ENCODE measurements at places on chromosomes 1 and 21.

DNA sequence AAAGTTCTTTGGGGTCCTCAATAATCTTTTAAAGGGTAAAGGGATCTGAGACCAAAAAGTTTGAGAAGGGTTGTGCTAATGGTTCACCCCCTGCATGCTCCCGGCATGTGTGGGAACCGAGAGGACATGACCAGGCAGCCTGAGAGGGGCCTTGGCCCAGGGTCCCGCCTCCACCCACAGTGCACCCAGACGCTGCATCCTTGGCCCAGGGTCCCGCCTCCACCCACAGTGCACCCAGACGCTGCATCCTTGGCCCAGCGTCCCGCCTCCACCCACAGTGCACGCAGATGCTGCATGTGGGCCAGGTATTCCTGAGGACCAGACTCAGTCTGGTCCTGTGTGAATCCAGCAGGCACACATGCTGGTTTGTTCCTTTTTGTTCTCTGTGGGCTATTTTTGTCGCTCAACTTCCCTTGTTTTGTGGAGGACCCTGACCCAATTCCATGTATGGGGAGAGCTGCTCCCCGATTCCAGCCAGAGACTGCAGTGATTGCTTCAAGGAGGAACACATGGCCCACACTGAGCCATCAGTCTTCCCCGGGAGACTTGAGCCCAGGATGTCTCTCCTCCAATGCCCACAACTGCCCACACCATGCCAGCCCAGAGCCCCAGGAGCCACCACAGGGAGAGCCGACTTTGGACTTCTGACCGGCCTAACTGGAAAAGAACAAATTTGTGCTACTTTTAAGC lies 3.5 kb downstream of the NPHP4 start:
- no peak for DNase-seq

DNA sequence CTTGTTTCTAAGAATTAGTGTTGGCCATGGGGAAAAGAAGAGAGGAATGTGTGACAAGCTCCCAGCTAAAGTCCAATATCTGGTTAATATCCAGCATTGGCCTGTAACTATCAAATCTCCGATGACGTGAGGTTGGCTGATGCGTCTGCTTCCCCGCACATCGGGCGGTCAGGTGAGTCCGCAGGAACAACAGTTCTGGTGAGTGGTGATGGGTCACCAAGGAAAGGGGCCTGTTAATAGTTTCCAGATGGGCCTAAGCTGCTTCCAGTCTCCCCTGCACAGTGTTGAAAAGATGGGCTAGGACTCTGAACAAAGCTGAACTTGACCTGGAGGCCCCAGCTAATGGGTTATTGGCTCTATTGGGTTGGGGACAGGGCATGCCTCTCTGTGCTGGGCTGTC lies 193.1 kb upstream of the EDN2 start:
- no peak for DNase-seq

- no peak for DNase-seq
These were observed 92.6 kb downstream of the TPR start for GRCh38 chr1:186282466-186282865.

DNA sequence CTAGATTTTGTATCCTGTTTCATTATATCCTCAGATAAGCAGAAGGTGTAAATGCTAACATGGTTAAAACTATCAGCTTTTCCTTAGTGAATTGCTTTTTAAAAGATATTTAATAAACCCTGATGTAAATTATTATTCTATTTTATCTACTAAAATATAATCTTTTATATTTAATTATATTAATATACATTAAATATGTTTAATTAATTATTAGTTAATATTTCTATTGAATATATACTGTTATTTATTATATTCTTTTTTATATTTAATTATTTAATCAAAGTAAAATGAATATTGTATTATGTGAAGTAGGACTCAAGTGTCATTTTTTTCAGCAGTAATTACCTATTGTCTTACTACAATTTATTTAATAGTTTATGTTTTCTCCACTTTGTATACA lies 179.7 kb upstream of the ADGRL4 start:
- no peak for DNase-seq

DNA sequence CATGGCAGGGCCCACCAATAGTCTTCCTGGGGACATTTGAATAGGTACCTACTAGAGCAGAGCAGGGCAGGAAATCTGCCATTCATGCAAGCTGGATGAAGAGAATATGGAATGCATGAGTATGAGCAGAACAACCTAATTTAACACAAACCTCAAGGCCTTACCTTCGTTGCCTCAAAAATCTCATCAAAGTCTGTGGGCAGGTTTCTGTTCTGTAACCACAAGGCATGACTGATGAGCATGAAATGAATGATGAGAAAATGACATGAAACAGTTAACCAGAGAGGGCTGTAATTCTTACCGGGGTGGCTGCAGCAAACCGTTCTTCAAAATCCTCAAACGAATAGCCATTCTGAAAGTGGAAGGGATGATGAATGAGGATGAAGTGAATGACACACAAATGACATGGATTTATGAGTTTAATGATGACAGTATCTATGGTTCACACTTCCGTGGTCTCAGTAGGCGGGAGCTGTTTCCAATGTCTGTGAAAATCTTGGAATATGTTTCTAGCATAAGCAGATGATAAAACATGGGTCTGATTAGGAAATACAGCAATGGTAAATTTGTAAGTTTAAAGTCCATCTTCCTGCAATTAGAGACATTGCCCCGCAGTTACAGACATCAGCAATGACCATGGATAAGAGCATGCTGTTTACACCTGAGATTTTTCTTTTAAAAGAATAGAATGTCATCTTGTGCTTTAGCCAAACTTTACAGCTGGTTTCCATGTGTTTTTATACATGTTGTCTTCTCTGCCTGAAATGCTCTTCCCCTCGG lies 67.6 kb upstream of the C8B start:
- DNase-seq: no peak

DNA sequence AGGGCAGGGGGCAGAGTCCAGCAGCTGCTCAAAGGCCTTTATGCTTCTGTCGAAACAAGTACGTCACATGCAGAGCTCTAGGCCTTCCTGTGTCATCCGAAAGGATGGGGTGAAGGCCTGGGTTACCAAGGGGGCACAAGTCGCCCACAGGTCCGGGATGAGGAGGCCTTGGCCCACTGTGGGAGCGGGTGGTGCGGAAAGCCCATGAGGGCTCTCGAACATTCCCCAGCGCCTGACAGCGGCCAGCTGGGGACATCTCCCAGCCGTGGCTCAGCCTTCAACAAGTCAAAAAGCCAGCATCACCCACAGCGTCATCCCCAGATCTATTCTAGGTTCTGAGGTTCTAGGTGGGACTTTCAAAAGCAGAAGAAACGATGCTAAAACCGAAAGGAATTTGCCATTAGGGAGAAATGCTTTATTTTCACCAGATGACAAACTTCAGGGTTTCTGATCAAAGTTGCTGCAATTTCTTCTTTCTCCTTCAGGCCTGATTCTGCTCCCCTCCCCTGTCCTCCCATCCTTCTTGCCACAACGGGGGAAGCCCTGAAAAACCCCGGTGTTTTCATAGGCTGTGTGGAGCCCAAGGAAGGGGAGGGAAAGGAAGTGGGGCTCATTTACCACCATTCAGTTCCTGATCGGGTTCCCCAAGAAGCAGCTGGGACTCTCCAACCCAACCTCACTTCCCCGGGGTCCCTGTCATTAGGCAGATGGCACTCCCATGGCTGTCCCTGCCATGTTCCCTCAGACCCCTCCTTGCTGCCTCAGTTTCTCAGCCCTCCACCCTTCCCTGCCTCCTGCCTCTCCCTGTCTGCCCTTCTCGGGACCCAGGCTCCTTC lies 17.6 kb downstream of the GPR137B start:
- DNase-seq: no peak

GRCh38 chr1:19643602-19644394 lies at the start of gene NBL1:
Gene NBL1, plus strand, starts transcription at chr1:19644311. Its CDS starts 10,720 bp downstream, at chr1:19655031.
- no peak for DNase-seq

DNA sequence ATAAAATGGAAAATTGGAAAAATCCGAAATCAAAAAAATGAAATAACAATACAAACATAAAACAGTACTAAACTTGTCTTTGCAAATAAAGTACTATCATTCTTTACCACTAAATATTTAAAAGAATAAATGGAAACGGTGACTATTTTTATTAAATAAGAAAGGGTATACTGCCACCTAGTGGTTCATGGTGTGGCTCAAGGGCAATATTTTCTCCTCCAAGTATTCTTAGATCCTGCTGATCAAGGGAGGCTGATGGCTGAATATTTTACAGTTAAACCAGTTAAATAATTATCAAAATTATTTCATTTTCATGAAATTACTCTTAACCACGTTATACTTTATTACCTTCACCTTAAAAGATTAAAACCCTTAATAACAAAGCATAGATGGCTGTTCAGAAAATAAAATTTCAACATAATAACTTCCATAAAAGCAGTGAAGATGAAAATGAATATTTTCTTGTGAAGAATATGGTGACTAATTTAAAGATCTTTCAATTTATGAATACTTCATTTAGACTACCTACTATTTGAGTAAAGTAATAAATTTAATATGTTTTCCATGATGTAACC lies 1793.9 kb downstream of the NCAM2 start:
- peak; percentile 37 for DNase-seq

DNA sequence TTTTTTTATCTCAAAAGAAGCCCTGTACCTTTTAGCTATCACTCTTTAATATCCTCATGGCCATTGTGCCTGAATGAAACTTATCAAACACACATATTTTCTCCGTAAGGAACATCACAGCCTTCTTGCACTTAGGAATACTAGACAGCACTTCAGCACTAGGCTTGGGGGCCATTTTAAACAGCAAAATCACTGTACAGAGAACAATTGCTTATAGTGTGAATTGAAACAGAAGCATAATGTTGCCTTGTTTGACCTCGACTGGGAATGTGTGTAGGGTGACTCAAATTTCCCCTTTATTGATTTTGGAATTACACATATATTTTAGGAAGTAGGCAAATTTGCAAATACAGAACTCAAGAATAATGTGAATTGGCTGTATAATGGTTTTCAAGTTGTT lies 36.4 kb downstream of the KYAT3 start:
- no peak for DNase-seq

- DNase-seq: no peak
These were observed 9.3 kb upstream of the MMEL1 start for GRCh38 chr1:2642131-2642559.

DNA sequence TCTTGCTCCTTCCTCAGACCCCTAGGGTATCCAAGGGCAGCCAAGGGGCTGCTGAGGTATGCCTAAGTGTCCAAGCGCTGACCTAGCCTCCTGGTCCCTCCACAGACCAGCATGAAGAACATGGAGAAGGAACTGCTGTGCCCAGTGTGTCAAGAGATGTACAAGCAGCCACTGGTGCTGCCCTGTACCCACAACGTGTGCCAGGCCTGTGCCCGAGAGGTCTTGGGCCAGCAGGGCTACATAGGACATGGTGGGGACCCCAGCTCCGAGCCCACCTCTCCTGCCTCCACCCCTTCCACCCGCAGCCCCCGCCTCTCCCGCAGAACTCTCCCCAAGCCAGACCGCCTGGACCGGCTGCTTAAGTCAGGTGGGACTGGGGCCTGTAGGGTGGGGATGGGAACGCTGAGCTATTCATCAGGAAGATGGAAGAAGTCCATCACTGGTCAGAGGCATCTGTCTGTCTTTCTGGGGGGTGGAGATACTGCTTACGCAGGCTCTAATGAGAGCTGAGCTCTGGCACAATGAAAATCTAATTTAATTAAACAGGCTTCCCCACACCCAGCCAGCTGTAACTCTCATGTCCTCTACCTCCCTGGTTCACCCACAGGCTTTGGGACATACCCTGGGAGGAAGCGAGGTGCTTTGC lies 1.8 kb downstream of the TRIM46 start:
- no peak for DNase-seq

DNA sequence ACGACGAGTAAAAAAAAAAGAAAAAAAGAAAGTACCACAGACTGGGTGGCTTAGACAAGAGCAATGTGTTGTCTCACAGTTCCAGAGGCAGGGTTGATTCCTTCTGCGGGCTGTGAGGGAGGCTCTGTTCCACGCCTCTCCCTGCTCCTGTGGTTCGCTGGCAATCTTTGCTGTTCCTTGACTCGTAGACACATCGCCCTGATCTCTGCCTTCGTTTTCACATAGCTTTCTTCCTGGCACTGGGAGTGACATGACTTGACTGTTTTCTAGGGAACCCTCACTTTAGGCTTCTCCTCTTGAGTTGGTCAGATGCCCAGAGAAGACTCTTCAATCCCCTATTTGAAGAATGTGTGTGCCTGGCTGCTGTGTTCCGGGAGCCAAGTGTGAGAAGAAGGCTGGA lies 133.6 kb downstream of the TM2D1 start:
- DNase-seq: no peak

GRCh38 chr1:181061891-181062835 lies 26.3 kb upstream of the IER5 start:
- no peak for DNase-seq

DNA sequence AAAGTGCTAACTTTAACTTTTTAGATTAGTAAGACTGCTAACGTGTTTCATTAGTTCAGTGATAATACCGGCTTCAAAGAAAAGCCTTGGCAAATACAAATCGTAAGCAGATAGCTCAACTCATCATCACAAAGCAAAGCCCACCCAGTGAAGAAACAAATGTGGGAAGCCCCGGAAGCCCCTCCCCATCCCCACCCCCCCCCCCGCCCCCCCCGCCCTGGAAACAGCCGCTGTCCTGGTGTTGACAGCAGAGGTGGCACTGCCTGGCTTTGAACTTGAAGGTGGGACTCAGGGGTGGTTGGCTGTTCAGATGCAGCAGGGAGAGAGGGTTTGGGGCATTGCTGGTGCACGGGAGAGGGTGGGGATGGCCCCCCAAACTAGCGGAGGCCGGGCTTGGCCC lies 14.1 kb downstream of the PDXK start:
- no peak for DNase-seq

DNA sequence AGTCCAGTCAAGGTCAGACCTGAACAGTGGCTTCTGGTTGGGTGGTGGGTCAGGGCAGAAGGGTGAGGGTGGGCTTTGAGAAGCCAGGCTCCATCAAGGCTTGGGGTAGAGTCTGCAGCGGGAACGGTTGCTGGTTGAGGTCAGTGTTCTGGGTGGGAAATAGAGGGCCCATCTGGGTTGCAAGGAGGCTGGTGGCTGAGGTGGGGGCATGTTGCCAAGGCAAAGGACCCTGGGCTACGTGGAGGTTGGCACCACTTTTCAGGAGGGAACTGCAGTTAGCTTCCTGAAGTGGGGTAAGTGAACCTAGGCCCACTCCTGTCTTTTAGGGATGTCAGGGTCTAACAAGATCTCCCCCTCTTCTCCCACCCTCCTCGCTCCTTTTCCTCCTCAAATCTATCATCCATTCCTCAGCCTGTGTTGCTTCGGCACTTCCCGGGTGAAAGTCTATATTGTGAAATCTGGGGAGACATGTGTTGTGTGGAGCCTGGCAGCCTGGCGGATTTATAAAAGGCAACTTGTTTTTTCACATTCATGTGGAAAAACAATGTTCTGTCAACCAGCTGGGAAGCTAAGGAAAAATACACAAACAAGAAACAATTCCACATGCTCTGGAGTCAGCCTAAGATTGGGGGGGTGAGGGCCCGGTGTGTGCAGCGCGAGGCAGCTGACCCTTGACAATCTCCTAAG lies 1.5 kb downstream of the IL22RA1 start:
- DNase-seq: no peak

All from DND-41 (cell line).